Stimulated activated CD4-positive, alpha-beta T cell treated with anti-CD3 and anti-CD28 coated beads, Interleukin-4, amount 100 ng/mL, for 1 hour (primary cell): ENCODE measurements at places on chromosomes 2 and 18.
A peak's percentile ranks its signal among the peaks of the same experiment; 100 is the strongest.

DNA sequence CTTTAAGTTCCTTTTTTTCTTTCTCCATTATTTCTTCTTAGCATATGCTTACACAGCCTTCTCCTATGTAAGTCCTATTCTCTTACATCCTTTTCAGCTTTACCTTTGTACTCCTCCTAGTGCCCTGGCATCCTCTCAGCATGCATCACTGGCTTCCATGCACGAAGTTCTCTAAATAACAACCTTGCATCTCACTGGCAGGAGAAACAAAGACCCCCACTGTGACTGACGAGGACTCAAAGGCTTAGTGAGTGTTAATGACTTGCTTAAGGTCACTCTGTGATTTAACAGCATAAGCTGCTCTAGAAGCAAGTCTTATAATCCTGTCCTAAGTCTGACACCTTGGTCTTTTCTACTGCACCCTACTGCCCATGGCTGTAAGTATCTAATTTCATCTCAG, 1236.0 kb upstream of the CELF4 start:
- no peak for DNase-seq

GRCh38 chr2:1594123-1594372, 150.3 kb downstream of the PXDN start:
- no peak for DNase-seq

GRCh38 chr18:59096098-59096789, 43.4 kb upstream of the SEC11C start:
- no peak for DNase-seq

DNA sequence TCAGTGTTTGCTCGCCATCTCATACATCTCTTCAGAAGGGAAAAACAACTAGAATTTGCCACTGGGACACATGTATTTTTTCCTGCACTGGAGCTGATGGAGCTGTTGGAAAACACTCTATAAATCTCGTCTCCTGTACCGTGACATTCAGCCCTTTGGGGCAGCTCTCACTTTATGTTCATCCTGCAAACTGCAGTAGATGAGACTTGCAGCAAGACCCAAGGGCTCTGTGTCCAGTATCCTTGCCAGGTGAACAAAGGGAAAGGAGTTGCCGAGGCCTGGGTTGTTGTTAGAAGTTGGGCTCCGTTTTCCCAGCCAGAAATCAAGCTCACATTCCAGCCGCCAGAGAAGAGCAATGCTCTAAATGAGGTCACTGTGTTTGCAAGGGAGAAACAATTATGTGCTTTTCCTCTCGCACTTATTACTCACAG, 285.1 kb downstream of the SLC4A3 start:
- DNase-seq: no peak

- DNase-seq: peak; percentile 6
Observed at GRCh38 chr2:226873826-226874225, 38.0 kb downstream of the RHBDD1 start.

DNA sequence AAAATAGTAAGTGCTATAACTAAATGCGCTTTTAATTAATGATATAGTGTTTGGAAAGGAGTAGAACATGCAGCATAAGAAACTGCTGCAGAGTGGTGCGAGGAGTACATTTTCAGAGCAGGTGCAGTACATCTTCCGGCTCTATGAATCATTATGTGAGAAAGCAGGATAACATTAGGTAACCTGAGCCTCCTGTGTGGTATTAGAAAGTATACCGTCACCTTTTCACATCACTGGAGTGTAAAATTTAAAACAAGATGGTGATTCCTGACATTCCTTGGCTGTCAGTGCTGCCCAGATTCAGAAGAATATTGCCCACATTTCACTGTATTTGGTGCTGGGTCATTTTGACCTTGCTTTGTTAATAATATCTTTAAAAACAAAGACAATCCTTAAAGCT, 7.8 kb upstream of the DYNC2LI1 start:
- no peak for DNase-seq

GRCh38 chr2:19028587-19029375, 329.6 kb downstream of the OSR1 start:
- no peak for DNase-seq

GRCh38 chr2:12824778-12825379, 108.1 kb downstream of the TRIB2 start:
- no peak for DNase-seq

DNA sequence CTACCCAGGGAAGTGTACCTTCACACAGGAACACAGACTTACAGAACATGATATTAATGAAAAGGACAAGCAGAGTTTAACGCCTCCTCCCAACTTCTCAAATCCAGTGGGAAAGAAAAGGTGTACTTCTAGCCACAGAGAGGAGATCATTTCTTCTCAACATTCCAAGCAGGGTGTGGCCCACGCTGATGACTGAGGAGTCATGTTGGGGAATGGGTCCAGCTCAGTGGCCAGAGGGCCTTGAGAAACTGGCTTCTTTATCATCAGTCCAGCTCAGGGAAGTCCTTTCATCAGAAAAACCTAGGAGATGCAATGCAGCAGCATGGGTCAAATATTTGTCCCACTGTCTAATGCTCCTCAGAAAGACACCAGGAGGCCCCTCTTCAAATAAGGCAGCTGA, 63.0 kb downstream of the RBM43 start:
- no peak for DNase-seq

GRCh38 chr2:75464348-75464946, 96.3 kb downstream of the EVA1A start:
- DNase-seq: no peak

- DNase-seq: no peak
Observed at GRCh38 chr2:140604788-140605187, 1526.0 kb downstream of the LRP1B start.

DNA sequence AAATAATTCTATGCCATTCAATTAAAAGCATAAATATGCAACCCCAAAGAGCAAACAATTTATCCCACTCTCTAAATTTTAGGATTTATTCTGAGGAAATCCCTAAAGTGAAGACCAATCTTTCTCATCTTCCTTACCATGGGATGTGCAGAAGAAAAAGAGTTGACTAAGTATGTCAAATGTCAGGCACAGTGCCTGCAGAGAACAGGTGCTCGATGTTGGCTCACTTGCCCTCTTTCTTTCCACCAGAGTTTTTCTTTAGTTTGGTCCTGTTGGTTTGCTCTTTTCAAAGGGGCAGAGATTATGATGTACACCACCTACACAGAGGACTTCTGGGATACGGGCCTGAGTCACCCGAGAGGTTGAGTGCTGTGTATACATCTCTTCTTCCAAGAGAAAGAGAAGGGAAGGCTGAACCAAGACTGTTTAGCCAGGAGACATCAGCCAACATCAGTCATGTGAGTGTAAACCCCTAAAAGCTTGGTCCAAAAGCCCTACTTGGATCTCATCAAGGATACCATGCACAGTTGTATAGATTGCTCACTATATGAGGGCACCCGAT, 51.7 kb downstream of the SUMO1 start:
- no peak for DNase-seq

GRCh38 chr2:96152304-96153161, 7.3 kb upstream of the DUSP2 start:
- no peak for DNase-seq

GRCh38 chr2:234204480-234204879, 154.0 kb downstream of the SPP2 start:
- no peak for DNase-seq

- no peak for DNase-seq
Observed at GRCh38 chr2:65558743-65559142, 126.3 kb upstream of the SPRED2 start.

DNA sequence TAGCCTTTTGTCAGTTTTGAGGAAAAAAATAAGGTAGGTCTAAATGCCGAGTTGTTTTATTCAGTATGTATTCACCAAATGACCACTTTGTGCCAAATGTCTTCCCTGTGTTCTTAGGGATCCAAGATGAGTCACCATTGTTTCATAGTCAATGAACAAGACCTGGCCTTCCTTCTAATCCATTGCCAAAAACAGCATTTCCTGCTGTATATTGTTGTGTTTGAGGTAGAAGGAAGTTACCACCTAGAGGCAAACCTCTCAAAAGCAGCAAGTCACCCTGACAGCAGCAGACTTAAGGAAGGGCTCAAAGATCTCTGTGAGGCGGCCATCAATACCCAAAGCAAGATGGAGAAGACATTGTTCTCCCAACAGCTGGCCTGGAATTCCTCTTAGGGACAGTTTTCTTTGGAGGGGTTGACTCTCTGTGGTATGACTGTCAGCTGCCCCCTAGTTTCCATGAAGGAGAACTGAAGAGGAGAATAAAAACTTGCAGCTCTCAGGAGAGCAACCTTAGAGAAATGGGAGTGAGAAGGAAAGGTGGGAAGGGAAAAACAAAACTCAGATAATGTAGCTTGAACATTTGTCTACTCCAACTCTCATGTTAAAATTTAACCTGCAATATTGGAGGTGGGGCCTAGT, 328.3 kb downstream of the LRATD1 start:
- DNase-seq: no peak

GRCh38 chr18:74951165-74951760, 257.7 kb downstream of the PTGR3 start:
- DNase-seq: no peak

GRCh38 chr18:35424356-35424755, 47.2 kb upstream of the ZNF396 start:
- no peak for DNase-seq

GRCh38 chr2:223642506-223642905, 40.3 kb upstream of the SCG2 start:
- no peak for DNase-seq

- DNase-seq: no peak
Observed at GRCh38 chr2:108605947-108606346, 71.7 kb downstream of the LIMS1 start.

GRCh38 chr2:205324355-205324754, 357.9 kb upstream of the NRP2 start:
- DNase-seq: no peak

DNA sequence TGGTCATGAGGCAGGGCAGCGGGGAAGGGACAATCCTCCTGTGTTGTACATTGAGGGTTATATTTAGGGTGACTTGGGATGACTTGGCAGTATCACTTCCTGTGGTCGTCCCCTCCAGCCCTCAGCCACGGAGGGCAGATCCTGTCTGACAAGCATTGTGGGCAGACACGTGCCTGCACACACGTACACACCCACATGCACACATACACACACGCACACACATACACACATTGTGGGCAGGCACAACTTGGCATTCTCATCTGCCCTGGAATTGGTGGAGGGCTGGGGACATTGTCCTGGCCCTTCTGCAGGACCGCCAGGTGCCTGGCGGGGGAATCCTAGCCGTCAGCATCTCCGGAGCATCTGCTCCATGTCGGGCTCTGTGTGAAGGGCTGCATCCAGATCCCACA, 47.6 kb downstream of the ODC1 start:
- no peak for DNase-seq

DNA sequence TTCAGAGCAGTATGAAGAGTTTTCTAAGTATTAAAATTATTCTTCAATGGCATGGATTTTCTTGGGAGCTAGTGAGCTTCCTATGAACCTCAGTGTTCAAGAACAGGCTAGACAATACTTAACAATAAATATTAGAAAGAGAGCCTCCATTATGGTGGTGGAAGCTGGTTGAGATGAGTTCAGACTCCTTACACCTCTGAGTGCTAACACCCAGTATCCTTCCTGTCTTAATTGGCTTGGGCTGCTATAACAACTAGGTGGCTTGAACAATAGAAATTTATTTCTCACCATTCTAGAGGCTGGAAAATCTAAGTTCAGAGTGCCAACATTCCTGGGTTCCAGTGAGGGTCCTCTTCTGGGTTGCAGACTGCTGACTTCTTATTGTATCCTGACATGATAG, 369.4 kb upstream of the HNRNPA3 start:
- DNase-seq: no peak

GRCh38 chr2:47937677-47938076, 31.4 kb upstream of the FBXO11 start:
- no peak for DNase-seq
